ENCODE measurements at places on chromosomes 6 and 20.

GRCh38 chr20:34675561-34675960 lies 1.3 kb downstream of the PIGU start:
- DNase-seq: no peak

DNA sequence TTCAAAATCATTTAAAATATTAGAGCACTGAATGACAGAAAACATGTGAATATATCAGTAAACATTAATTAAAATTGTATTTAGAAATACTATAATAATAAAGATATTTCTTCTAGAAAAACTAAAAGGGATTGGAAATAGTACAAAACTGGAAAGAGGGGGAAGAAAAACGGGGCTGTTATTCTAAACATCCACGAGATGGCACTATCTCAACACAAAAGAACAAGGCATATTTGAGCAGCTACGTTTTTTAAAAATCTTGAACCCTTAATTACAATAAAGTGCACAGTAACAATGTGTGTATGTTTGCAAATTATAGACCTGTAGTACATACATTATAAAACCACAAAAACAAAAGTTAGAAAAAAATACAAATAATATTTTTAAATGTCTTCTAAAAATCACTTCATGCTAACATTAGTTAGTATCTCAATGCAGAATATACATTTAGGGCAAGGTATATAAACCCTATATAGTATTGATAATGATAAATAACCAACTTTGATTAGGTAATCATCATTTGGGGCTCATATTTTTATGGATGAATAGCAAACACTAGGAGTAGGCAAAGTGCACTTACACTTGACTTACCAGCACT lies 42.5 kb upstream of the PNISR start:
- DNase-seq: no peak

DNA sequence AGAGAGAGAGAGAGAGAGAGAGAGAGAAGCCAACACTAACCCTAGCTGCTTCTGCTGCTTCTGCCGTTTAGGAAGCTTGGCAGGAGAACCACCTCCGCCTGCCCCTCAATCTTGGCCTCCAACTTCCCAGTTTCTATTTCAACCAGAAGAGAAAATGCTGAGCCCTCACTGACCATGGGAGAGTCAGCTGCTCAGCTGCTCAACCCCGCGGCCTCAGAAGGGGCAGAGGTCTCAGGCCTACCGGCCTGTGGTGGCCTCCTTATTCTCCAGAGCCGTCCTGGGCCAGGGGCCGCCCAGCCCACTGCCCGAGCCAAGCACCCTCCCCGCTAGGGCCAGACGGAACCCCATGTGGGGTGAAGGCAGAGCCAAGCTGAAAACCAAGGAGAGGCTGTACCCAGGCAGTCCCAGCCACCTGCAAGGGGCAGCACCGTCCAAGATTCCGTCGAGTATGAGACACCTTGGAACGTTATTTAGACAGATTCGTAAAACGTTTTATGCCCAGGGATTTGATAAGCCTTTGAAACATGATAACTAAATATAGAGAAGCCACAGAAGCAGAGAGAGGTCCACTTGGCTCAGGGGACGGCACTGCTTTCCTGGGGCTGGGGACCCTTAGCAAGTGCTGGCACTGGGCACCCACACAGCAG lies 116.6 kb downstream of the DLL1 start:
- DNase-seq: no peak

DNA sequence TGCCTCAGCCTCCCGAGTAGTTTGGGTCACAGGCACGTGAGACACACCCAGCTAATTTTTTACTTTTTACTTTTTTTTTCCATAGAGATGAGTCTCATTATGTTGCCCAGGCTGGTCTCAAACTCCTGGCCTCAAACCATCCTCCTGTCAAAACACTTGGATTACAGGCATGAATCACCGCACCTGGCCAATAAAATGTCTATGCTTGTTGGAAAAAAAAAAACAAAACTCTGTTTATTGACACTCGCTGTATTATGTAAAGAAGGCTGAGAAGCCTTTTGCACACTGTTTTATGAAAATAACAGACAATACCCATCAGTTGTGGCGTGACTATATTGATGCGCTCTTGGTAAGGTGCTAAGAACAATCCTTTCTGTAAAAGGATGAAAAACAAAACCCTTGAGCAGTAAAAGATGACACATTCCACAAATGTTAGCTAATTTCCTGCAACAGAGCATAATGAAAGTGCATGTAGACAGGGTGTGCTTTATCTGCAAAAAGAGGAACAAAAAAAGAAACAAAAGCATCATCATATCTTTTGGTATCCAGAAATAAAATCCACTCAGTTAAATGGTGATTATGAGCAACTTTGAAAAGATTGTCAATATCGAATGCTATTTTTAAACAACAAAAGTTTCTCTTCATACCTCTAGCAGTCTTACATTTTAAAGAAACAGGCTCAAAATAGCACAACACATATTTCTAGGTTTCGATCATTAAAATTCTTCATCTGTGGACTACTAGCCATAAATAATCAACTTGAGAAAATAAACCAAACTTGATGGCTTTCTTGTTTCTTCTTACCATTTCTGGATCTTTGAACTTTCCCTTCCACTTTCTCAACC lies 108.3 kb upstream of the PHACTR1 start:
- no peak for DNase-seq

DNA sequence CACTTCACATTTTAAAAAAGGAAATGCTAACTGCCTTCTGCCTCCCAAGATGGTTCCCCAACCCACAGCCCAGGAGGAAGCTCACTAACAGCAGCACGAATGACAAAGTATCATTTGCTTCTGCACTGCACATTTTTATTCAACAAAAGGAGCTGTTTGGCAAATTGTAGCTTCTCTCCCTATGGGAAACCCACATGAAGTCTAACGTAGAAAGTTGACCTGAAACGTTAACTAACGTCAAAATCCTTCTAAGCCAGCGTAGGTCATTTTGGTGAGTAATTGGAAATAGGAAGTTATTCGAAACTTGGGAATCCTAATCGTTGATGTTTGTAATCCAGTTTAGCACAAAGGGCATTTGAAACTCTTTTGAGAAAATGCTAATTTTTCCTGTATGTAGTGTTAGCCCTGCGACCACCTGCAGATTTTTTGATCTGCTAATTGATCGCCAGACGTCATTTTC lies 2.9 kb downstream of the SALL4 start:
- DNase-seq: no peak

DNA sequence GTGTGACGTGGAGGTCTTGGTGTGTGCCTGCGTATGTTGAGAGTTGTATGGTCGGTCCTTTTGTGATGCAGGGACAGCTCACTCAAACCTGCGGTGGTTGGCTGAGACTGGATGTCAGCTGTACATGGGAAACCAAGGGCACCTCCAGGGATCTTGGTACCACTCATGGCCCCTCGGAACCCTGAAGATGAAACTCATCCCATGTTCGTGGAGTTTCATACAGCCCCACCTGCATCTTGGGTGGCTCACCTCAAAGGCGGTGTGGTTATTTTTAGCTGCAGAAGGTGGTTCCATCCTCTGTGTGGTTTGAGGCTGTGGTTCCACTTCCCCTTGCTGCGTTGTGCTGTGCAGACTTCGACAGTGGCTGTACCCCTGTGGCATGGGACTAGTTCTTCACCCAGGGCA lies 52.6 kb upstream of the SLC22A1 start:
- no peak for DNase-seq

- DNase-seq: no peak
Measured at GRCh38 chr6:2718334-2719092, 32.2 kb downstream of the MYLK4 start.

GRCh38 chr6:63442870-63443269 lies 123.1 kb upstream of the LGSN start:
- no peak for DNase-seq

DNA sequence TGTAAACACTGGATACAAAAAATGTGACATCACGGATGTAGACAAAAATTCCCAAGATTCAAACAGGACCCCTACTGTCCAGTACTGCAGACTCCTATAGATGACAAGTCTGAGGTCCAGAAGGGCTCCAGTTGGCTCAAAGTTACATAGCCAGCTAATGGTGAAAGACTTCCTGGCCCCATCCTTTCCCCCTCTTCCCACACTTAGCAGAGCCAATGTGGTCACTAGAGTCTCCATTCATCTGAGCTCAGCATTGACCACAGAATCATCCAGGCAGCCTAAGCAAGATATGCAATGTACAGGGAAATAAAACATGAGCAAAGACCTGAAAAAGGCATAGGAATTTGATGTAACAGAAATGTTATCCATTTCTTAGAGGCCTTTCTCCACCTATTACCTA lies 180.5 kb downstream of the ADAT2 start:
- DNase-seq: no peak

DNA sequence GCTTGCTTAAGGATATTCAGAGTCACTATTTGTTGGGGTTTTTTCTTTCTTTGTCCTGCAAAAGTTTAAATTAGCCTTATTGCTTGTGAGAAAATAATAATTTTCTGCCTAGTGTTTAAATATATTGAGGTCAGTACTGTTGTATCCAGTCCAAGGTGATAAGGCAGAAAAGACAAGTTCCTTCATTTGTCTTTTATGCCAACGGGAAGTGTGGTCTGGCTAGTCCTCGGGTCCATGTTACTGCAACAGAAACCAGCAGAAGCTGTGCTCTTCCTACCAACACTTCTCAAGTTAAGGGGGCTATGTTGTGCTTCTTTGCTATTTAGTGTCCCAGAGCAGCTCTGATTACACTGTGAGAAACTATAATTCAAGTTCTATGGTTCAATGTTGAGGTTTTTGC lies 301.1 kb downstream of the TBC1D7 start:
- no peak for DNase-seq

GRCh38 chr6:12590901-12591300 lies 125.7 kb upstream of the PHACTR1 start:
- no peak for DNase-seq

GRCh38 chr6:19041906-19042305 lies 654.8 kb downstream of the RNF144B start:
- no peak for DNase-seq

GRCh38 chr6:165717732-165718465 lies 54.9 kb upstream of the PDE10A start:
- no peak for DNase-seq

GRCh38 chr6:116287689-116288282 lies 8.1 kb upstream of the TSPYL1 start:
- no peak for DNase-seq

- no peak for DNase-seq
Measured at GRCh38 chr6:40194447-40195170, 260.3 kb upstream of the MOCS1 start.

DNA sequence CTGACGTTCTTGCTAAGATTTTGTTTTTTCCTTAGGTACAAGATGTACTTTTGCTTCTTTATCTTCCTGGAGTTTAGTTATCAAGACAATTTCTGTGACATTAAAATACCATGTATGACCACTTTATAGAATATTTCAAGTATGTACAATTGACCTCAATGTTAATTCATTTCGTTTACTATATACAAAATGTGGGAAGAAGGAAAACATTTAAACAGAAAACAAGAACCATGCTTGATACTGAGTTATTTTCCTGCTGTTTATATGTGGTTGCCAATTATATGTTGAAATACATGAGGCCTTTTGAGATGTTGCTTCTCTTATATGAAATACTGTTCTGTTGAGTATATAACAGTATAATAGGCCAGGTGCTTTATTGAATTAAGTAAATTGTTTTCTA lies 184.3 kb downstream of the JARID2 start:
- DNase-seq: no peak

- no peak for DNase-seq
Measured at GRCh38 chr20:25206063-25206403, 10.5 kb downstream of the ENTPD6 start.
